ENCODE measurements at places on chromosomes 1 and 21. TPM values are rescaled to one million over a fixed set of nuclear protein-coding genes. Genes with fewer than 3 reads are reported as not detected.

PDC gene
- total RNA-seq: not detected

GRCh38 chr1:172661107-172661506 is 2.2 kb downstream of the FASLG start:
- no peak for DNase-seq
- no peak overlapping the region for H3K4me3 ChIP-seq

AQP10 gene
- not detected for total RNA-seq

DNA sequence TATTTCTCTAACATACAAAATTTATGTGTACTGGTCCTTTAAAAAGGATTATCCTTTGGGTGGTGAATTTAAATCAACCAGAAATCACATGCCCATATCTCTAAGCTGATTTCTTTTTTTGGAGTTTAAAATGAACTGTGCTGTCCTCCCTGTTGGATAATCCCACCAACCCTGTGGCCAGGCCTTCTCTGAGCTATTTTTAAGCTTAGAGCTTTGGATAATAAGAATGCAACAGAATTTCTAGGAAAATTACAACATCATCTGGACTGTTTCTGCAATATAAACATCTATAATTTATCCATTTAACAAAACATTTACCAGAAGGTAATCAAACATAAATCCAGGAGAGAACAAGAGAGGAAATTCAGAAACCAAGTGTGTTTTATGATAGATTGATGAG is 88.3 kb downstream of the LRRC40 start:
- no peak overlapping the region for H3K4me3 ChIP-seq
- H3K27me3 ChIP-seq: no peaks in the 10 kb centered on the region
- DNase-seq: no peak

FMOD gene
- not detected for total RNA-seq

TNNT2 gene
- total RNA-seq: not detected

GRCh38 chr1:108643492-108644335 is 17.2 kb downstream of the HENMT1 start:
- H3K36me3 ChIP-seq: no peaks in the 10 kb centered on the region
- no peak for DNase-seq
- H3K27ac ChIP-seq: peak overlapping the region; percentile 60
- H3K27me3 ChIP-seq: peaks cover 2% of the 10 kb centered on the region
- peaks cover 10% of the 10 kb centered on the region for H3K4me1 ChIP-seq

RRP1B gene
- total RNA-seq: 41.2 TPM

CYP4Z1 gene
- not detected for total RNA-seq

DNA sequence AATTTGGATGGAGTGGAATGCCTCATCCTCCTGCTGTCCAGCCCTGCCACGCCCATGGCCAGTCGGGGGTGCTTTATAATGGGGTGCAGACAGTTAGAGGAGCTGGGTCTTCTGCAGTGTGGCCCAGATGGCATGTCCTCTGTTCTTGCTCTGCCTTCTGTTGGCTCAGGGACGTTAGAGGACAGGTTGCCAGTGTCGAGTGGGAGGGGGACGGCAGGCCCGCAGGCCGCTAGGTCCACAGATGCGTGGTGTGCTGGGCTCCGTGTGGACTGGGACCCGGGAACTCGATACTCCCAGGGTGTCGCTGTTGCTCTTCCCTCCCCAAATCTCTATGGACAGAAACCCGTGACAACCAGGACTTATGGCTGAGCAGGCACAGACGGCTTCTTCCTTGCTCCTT is 33.3 kb downstream of the SIM2 start:
- H3K27ac ChIP-seq: no peak overlapping the region
- no peak for DNase-seq
- peaks cover 8% of the 10 kb centered on the region for H3K4me1 ChIP-seq
- H3K27me3 ChIP-seq: peaks cover 21% of the 10 kb centered on the region
- H3K4me3 ChIP-seq: no peak overlapping the region

DNA sequence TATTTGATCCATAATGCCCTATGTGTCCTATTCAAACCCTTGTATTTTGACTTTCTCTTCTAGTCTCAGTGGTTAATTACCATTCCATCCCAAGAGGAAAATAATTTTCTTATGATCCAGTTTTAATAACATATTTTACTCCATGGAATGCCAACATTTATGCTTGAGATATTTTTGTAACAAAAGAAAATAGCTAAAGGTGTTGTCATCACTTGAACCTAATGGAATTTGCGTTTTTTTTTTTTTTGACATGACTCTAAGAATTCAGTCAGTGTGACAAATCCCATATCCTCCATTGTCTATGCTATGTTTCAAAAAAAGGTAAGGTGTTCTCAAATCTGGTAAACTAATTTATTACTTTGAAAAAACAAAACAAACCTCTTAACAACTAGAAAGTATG is 324.1 kb upstream of the ADAMTS5 start:
- peaks cover 4% of the 10 kb centered on the region for H3K36me3 ChIP-seq
- H3K27me3 ChIP-seq: no peaks in the 10 kb centered on the region
- H3K4me1 ChIP-seq: no peaks in the 10 kb centered on the region
- DNase-seq: no peak
- H3K27ac ChIP-seq: no peak overlapping the region
